ENCODE measurements at places on chromosomes 6 and 20.
A peak's percentile ranks its signal among the peaks of the same experiment; 100 is the strongest.

- no peak for DNase-seq
These were observed 116.5 kb downstream of the TRDN start for GRCh38 chr6:123520217-123520616.

- DNase-seq = no peak
These were observed 16.0 kb upstream of the NKX2-2 start for GRCh38 chr20:21529863-21530262.

- DNase-seq = no peak
These were observed 310.3 kb downstream of the CLVS2 start for GRCh38 chr6:123306334-123306733.

GRCh38 chr6:131900231-131900630 lies 50.9 kb downstream of the CCN2 start:
- no peak for DNase-seq

GRCh38 chr20:1280195-1281102 lies 14.4 kb downstream of the SNPH start:
- DNase-seq = no peak

GRCh38 chr6:3568396-3569082 lies 111.7 kb upstream of the SLC22A23 start:
- DNase-seq = no peak

DNA sequence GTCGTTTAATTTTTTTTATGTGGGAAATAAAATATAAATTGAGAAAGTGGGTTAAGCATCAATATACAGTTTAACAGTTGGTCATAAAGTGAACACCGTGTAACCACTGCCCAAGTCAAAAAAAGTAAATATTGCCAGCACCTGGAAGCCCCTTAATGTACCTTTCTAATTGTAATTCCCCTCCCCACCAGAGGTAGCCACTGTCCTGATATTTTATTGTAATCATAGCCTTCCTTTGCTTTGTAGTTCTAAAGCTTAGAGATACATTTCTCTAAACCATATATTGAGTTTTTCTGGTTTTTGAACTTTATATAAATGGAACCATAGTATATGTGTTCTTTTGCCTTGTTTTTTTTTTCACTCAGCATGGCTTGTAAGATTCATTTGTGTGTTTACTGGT lies 180.6 kb downstream of the TBC1D7 start:
- no peak for DNase-seq

- DNase-seq = no peak
These were observed 418.6 kb upstream of the MAN1A1 start for GRCh38 chr6:119768201-119768600.

- no peak for DNase-seq
These were observed 670.7 kb downstream of the UTRN start for GRCh38 chr6:144955859-144956258.

DNA sequence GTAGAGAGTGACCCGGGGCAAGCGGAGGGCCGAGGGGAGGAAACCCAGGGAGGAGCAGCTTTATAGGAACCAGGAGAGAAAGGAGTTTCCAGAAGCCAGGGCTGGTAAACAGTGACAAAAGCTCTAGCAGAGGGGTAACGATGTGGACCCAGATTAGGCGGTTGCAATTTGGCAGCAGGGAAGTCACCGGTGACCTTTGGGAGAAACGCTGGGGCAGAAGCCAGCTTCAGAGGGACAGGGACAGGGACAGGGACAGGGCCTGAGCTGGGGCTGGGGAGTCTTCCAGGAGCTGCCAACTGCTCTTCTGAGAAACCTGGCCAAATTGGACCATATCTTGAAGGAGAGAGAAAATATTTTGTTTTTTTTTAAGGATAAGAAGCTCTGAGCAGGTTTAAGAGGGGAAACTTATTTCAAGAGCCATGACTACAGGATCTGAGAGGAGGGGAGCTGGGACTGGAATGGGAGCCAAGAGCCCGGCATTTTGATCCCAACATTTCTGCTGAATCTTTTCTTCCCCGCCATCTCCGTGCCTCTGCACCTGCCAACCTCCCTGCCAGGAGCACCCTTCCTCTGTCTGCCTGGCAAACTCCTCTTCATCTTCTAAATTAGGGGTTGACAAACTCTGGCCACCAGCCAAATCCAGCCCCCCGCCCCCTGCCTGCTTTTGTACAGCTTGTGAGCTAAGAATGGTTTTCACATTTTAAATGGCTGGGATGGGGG lies 22.6 kb upstream of the PREX1 start:
- DNase-seq = no peak

DNA sequence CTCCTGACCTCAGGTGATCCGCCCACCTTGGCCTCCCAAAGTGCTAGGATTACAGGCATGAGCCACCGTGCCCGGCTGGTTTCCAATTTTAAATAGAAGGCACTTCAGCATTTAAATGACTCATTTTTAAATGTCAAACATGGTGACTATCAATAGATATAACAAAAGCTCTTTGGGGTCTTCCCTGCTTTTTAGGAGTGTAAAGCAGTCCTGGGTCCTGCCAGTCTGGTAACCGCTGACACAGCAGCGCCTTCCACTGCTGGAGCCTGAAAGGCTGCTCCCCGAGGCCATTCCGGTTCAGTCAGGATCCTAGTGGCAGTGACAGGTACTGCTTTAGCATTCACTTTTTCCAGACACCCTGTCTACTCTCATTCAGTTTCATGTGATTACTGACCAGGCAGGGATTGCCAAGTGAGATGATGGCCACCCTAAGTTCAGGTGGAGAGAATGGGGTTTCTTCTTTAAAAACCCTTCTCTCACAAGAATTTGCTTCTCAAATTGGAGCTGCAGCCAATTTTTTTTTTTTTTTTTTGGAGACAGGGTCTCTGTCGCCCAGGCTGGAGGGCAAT lies 5.1 kb downstream of the DIDO1 start:
- DNase-seq = no peak

GRCh38 chr20:16803965-16804792 lies 56.0 kb downstream of the OTOR start:
- DNase-seq = no peak

DNA sequence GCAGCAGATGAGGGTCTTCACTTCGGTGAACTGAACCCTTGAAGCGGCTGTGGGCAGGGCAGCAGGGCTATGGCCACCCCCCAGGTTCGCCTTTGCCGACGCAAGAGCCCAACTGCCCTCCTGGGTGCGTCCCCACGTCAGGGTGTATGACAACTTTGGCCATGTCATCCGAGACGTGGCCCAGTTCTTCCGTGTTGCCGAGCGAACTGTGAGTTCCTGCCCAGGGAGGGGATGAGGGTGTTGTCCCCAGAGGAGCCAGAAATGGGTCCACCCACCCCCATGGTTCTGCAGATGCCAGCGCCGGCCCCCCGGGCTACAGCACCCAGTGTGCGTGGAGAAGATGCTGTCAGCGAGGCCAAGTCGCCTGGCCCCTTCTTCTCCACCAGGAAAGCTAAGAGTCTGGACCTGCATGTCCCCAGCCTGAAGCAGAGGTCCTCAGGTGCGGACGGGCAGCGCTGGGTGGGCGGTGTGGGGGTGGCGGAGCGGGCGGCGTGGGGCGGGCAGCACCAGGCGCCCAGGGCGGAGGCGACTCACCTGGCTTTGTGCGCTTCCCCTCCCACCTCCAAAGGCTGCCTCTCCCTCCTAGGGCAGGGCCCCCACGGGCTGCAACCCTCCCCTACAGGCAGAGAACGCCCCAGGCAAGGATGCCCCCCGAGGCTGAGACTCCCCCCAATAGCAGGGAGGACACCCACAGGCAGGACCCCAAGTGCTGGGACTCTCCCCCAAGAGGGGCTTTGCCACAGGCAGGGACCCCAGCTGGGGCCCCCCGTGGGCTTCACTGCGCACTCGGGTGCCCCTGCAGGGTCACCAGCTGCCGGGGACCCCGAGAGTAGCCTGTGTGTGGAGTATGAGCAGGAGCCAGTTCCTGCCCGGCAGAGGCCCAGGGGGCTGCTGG lies 6.2 kb upstream of the TNFRSF6B start:
- DNase-seq = no peak

DNA sequence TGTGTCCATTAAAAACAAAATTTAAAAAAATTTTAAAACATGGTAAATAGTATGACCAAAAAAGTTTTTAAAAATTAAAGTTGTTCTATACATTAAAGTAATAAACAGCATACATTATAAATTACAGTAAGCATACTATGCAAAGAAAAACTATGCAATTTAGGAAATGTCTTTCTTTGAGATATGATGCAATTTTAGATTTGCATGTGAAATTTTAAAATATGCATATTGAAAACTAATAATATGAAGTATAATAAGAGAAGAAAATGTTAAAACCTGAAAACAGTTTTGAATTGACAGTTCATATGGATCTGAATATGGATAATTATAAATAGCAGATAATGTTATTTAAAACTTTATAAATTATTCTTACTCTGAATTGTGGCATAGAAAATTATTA lies 43.1 kb downstream of the ASCC3 start:
- DNase-seq = no peak

DNA sequence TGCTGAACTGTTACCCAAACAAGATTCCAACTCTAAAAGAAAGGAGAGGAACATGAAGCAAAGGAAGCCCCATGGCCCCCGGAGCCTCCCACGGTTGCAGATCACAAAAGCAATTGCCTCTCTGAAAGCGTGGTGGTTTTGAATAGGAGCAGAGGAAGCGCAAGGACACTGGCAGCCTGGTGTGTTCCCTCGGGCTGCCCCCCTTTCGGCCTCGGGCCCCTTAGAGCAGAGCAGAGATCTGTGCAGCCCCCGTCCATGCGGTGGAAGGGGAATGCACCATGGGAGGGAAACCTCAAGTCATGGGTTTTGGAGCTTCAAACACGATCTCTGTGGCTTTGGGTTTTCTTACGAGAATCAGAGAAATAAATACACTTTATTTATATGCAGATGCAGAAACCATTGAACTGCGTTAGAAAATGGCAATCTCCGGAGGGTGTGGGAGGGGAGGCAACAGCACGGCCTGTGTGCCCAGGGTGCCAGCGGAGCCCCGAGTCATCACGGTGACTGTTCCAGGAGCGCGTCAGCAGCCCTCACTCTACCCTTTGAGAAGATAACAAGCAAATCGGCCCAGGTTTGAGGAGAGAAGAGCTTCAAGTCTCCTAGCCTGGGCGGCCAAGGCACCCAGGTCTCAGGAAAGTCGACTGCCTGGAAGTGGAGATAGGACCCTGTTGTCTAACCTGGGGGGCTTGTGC lies 20.5 kb downstream of the FOXF2 start:
- no peak for DNase-seq

GRCh38 chr6:157813191-157813590 lies 9.9 kb upstream of the SNX9 start:
- no peak for DNase-seq

DNA sequence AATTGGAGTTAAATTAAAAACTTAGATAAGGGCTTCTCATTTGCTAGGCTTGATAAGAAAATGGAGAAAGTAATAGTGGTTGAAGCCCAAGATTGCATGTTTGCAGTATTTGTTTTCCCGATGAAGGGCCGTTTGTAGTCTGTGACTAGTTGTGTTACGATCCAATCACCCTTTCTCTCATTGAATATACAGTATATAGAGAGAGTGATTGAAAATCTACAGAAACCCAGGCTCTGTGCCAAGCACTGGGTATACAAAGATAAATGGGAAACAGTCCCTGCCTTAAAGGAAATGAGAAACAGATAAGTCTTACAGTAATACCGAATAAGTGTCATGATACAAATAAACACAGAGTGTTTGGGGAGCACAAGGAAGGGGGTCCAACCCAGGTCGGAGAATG lies 55.2 kb upstream of the CDKAL1 start:
- no peak for DNase-seq

- DNase-seq = no peak
These were observed 65.5 kb upstream of the AFDN start for GRCh38 chr6:167760979-167761793.

DNA sequence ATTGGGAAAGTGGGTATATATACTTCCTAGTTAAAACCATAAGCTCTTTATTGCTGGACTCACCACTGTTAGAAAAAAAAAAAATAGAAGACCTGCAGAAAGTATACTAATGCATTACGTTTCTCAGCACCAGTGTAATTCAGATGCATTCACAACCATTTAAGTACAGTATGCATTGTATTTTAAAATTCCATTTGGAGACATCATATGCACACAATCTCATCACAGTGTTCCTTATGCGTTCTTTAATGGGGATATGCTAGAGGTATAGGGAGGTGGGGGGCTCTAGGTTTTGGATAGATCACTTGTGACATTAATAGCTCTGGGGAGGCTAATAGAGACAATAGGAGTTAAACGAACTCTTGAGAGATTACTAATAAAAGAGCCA lies 9.4 kb downstream of the TFAP2A start:
- no peak for DNase-seq

- no peak for DNase-seq
These were observed 258.9 kb downstream of the KIF16B start for GRCh38 chr20:16314320-16314719.

DNA sequence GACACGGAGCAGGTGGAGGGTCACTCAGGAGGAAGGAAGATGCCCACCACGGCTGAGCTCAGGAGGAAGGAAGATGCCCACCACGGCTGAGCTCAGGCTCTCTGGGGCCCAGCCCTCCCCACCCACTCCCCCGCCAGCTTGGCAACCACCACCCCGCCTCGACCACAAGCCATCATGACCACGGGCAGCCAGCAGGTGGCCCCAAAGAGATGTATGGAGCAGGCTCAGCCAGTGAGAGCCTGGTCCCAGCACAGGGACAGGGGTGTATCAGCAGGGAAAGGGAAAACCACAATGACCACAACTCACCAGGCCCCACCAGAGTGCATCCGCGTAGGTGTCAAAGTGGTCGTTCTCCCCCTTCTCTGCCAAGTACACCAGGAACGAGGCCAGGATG lies 30.4 kb downstream of the KCNQ2 start:
- peak; percentile 28 for DNase-seq

GRCh38 chr6:111559188-111560097 lies 46.2 kb downstream of the TRAF3IP2 start:
- no peak for DNase-seq

DNA sequence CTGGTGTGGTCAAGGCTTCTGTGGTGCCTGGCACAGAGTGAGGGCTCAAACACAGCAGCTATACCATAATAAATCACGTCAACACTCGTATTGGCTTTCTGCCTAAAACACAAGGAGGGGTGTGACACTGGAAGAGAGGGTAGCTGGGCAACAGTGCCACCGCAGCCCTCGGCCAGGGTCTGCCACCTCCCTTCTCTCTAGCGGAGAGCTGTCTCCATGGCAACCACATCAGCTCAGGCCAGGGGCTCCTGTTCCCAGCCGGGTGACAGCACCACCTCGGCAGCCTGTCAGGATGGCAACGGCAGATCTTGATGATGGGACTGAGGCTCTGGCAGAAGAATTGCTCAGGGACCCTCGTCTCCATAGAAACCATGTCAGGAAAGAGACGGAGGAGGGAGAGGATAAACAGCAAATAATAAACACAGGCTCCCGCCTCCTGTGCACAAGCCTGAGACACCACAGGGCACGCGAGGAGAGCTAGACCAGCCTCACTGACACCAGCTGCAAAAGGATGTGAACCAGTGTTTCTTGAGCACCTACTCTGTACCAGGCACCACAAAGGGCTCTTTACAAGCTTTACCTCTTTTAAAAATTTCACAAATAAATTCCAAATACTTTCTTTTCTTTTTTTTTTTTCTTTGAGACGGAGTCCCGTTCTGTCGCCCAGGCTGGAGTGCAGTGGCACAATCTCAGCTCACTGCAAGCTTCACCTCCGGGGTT lies 50.4 kb upstream of the TLDC2 start:
- no peak for DNase-seq

DNA sequence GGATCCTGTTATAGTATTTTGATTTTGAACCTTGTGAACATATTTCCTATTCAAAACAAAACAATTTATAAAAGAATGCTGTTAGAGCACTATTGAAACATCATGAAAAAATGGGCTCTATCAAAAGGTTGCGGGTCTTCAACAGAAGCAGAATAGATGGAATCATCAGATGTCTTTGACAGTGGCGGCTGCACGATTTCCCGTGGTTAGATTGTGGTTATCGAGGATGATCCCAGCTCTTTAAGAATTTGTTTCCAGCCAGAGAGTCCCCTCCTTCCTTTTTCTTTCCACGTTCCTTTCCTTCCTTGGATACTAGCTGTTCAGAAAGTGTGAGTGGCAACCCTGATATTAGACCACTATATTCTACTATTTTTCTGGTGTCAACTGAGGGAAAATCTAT lies 163.4 kb downstream of the FARS2 start:
- DNase-seq = no peak

Measured in stimulated activated CD8-positive, alpha-beta memory T cell treated with anti-CD3 and anti-CD28 coated beads, Interleukin-4, amount 100 ng/mL, for 4 hours (primary cell).